ENCODE measurements at places on chromosomes 1 and 21. TPM values are rescaled to one million over a fixed set of nuclear protein-coding genes. Genes with fewer than 3 reads are reported as not detected.

PRAMEF15 gene
- total RNA-seq: not detected

SPRR1B gene
- not detected for total RNA-seq

TENT5C gene
- 3.8 TPM for total RNA-seq

H6PD gene
- total RNA-seq: 78.6 TPM

C1orf167 gene
- total RNA-seq: not detected

MSH4 gene
- total RNA-seq: 0.37 TPM

PLA2G5 gene
- total RNA-seq: 3.9 TPM

HRNR gene
- not detected for total RNA-seq

MNDA gene
- total RNA-seq: 7.4 TPM
